COLO829 (cell line): ENCODE measurements at places on chromosomes 16 and 17.

DNA sequence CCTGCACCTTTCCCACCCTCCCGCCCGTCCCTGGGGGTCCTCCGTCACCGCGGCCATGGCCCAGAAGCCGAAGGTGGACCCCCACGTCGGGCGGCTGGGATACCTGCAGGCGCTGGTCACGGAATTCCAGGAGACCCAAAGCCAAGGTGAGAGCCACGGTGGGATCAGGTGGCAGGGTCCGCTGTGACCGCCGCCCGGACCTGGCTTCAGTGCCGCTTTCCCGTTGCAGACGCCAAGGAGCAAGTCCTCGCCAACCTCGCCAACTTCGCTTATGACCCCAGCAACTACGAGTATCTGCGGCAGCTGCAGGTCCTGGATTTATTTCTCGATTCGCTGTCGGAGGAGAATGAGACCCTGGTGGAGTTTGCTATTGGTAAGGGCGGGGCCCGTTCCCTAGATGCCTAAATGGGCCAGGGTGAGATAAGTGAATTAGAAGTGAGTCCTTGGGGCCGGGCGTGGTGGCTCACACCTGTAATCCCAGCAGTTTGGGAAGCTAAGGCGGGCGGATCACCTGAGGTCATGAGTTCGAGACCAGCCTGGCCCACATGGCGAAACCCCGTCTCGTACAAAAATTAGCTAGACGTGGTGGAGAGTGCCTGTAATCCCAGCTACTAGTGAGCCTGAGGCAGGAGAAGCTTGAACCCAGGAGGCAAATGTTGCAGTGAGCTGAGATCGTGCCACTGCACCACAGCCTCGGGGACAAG lies 617 bp downstream of the ARMC7 start:
- DNase-seq, result no peak

DNA sequence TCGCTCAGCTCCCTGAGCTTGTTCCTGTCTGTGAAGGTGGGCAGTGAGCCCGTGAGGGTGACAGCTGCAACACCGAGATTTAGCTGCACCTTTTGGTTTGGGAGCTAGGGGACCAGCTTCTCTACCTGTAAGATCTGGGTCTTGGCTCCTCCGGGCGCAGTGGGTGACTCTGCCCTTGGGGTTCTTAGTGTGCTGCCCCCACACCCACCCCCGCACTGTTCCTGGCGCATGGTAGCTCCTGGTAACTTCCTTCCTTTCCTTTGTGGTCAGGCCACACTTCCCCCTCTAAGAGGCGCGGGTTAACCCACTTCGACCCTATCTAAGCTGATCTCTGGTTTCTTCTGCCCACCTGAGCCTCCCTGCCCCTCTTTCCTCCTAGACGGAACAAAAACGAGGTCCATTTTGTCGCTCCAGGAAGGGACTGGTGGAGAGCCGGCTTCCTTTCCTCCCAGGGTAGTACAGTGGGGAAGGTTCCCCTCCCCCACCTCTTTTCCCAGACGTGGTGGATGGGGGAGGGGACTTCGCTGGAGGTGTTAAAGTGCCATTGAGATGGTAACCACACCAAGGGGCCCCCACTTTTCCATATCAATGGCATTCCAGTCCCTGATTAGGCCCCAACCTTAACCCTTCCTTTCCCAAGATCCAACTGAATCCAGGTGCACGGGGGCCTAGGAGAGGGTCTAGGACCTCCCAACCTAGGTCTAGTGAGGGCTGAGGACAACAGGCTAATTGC lies 4.6 kb upstream of the CLDN9 start:
- no peak for DNase-seq

- no peak for DNase-seq
Observed at GRCh38 chr17:61387511-61388305, 11.9 kb upstream of the TBX2 start.

DNA sequence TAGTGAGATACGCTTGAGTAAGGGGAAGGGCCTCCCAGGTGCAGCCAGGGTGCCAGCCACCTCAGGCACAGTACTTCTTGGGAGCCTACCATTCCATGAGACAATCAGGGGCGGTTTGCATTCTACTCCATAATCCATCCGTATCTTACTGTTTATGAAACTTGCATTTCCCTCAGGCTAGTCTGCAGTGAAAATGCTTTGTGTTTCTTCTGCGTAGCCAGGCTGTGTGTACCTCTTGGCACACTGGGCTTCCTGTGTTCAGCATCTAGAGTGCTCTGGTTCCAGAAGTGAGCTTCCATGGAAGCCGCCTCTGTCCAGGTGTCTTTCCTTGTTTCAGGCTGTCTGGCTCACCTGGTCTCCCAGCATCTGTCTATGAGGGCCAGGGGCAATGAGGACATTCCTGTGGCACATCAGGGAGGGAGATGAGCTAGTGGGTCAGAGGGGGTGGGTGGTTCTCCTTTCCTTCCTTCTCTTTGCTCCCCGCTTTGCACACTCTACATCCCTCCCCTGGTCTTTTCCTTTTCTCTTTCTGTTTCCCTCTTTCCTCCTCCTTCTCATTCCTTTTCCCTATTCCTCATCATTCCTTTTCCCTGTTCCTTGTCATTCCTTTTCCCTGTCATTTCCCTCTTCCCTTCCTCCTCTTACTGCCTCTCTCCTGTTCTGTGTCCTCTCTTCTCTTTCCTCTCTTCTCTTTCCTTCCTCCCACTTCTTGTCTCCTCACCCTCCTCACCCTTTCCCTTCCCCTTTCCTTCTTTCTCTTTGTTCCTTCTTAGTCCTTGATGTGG lies 386.5 kb downstream of the CPPED1 start:
- no peak for DNase-seq

GRCh38 chr17:43381204-43381603 lies 17.6 kb upstream of the ARL4D start:
- DNase-seq, result no peak

- no peak for DNase-seq
Observed at GRCh38 chr16:85924675-85925074, 25.7 kb downstream of the IRF8 start.

DNA sequence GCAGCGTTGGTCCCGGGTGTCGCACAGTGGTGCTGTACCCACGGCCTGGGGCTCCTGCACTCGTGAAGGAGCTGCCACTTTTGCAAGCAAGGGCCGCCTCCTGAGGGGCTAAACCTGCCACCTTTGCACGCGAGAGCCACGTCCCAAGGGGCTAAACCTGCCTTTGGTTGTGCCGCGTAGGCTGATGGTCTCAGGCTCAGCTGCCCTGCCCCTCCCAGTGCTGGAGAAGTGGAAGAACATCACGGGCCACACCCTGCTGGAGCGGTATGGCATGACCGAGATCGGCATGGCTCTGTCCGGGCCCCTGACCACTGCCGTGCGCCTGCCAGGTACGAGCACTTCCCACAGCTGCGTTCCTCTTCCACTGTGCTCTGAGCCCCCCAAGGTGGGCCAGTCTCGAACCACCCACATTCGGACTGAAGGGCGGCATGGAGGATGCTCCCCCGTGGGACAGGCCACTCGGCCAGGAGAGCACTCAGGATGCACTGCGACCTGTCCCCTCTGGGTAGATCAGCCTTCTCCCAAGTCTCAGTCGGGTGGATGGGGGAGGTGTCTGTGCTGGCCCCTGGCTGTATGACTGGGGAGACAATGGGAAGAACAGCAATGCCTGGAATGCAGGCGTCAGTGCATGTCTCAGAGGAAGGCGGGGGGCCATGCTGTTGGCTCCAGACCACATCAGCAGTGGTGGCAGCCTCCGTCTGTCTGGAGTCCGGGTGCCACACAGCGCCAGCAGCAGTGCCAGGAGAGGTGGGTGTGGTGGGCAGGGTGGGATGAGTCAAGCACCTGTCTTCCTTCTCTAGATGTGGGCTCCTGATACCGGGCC lies 20.7 kb downstream of the ACSF3 start:
- DNase-seq, result no peak

- DNase-seq, result no peak
Observed at GRCh38 chr17:70558821-70559220, 389.5 kb downstream of the KCNJ2 start.

- no peak for DNase-seq
Observed at GRCh38 chr17:18963126-18964017, 11.4 kb downstream of the SLC5A10 start.

DNA sequence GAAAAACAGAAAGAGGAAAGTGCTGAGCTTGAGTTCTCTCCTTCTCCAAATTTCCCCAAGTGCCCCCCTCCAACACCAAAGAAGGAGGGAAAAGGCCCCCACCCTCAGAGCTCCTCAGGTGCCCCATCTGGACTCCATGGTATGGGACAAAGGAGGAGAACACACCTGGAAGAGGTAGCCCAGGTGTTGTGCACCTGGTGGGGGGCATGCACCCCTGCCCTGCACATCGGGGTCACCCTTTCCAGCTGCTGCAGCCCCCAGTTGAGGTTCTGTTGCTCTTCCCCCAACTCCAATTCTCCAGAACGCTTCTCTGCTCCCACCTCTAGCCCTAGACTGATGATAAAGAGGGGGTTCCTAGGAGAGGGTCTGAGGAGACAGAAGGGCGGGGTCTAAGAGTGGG lies 3.0 kb upstream of the COL1A1 start:
- no peak for DNase-seq

- no peak for DNase-seq
Observed at GRCh38 chr17:29561554-29562517, 5.0 kb downstream of the ABHD15 start.

GRCh38 chr17:73029991-73030390 lies 62.5 kb downstream of the SLC39A11 start:
- no peak for DNase-seq

DNA sequence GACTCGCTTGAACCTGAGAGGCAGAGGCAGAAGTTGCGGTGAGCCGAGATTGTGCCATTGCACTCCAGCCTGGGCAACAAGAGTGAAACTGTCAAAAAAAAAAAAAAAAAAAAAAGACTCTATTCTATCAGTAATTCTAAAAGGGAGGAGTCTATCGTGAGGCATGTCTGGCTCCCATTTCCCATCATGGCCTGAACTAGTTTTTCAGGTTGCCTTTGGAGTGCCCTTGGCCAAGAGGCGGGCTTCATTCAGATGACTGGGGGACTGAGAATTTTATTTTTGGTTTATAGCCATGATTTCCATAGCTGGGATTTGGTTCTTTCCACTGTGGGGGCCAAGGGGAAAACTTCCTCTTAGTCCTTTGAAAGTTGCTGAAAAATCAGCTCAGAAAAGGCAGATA lies 3.5 kb upstream of the SNX29 start:
- DNase-seq, result no peak

- peak; percentile 79 for DNase-seq
Observed at GRCh38 chr17:45235416-45236281, 14.0 kb downstream of the FMNL1 start.
